ENCODE measurements at places on chromosomes 16 and 17. TPM values are rescaled to one million over a fixed set of nuclear protein-coding genes. Genes with fewer than 3 reads are reported as not detected.

The TMEM204 gene
- polyA plus RNA-seq = 9.4 TPM

GRCh38 chr16:71188956-71189712 is 41.4 kb downstream of the HYDIN start:
- no peak for DNase-seq

GRCh38 chr16:35352431-35352830 is 1893.0 kb downstream of the TP53TG3F start:
- DNase-seq = no peak

DNA sequence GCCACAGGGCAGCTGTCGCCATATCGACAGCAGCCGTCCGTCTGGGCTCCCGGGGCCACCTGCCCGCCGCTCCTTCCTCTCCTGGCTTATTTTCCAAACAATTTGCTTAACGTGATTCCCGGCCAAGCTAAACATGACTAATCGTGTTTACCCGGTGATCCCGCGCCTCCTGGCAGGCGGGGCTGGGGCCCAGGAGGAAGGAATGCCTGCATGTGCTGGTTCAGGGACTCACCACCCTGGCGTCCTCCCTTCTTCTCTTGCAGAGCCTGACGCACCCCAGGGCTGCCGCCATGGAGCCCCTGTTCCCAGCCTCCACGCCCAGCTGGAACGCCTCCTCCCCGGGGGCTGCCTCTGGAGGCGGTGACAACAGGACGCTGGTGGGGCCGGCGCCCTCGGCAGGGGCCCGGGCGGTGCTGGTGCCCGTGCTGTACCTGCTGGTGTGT is 6.1 kb downstream of the SSTR5 start:
- peak; percentile 37 for DNase-seq

DNA sequence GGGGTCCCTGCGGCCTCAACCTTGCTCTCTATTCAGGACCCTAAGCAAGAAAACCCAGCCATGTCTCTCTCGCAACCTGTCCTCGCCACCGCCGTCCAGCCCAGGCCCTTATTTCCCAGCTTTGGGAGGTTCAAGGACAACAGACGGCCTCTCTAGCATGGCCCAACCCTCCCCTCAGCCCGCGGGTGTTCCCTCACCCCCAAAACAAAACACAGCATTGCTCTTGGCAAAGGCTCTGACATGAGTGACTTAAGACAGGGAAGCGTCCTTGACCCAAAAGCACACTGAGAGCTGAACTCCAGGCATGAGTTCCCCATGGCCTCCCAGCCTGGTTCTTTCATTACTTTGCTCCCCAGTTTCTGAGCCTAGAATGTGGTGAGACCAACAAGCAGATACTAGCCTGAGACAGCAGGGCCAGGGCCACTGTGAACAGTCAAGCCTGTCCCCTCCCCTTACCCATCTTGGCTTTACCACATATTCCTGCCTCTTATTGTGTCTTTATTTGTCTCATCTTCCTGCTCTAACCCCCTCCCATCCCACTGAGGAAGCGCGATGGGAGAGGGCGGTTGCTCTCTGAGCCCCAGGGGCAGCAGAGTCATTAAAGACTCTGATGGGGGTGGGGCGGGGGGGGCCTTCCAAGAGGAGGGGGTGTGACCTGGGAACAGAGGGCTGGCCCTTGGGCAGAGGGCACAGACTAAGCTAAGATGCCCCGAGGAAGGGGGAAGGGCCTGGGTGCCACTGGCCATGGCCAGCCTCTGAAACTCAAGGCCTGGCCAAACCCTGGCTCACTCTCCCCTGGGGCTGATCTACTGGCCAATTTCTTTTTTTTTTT is 11.8 kb downstream of the SREBF1 start:
- DNase-seq = peak; percentile 49

DNA sequence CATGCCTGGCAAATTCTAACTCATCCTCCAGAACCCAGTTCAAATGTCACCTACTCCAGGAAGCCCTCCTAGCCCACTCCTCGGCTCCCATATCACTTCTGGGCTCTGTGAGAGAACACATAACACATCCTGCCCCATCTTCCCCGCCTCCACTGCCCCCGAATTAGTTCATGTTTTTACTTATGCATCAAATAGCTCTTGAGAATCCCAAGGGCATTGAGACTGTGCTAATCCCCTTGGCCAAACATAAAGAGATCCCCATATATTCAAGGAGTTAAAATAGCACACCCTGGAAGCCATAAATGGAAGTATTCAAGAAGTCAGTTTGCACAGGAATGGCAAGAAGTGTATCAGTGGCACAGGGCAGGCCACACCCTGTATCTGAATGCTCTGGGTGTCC is 2.0 kb upstream of the CREBBP start:
- DNase-seq = no peak

DNA sequence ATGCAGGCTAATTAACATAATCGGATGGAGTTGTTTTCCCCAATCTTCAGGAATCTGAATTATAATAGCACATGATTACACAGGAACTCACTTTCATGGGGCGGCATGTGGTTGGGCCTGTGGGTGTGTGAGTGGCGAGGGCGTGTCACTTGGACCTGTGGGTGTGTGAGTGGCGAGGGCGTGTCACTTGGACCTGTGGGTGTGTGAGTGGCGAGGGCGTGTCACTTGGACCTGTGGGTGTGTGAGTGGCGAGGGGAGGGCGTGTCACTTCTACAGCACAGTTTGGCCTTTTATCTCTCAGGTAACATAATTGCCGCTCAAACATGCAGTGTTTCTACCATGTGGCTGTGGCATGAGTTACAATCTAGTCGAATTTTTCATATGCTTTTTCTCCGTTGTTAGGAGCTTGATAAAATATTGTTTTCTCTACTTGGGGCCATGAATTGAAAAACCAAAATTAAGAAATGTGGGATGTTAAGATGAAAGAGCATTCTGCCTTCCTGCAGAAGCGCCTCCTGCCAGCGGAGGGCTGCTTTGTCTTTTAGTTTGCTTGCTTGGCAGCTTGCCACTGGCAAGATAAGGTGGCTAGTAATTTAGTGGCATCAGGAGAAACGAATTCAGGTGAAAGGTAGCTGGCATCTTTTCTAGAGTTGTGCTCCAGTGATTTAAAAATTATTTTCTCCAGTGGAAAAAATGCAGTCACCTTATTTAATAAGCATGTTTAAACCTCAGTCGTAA is 36.2 kb downstream of the USP10 start:
- DNase-seq = peak; percentile 79

GRCh38 chr16:2040041-2040786 is 7.4 kb downstream of the NTHL1 start:
- no peak for DNase-seq

The ACD gene
- 28.0 TPM for polyA plus RNA-seq

- DNase-seq = no peak
These were observed 178.3 kb upstream of the CHMP6 start for GRCh38 chr17:80813318-80813717.

GRCh38 chr16:51996516-51996915 is 550.4 kb downstream of the TOX3 start:
- DNase-seq = no peak

- no peak for DNase-seq
These were observed 76.5 kb upstream of the RPL38 start for GRCh38 chr17:74126959-74127358.

GRCh38 chr16:69928856-69929400 is 22.2 kb upstream of the CLEC18A start:
- no peak for DNase-seq

- DNase-seq = no peak
These were observed 17.1 kb downstream of the ZNHIT3 start for GRCh38 chr17:36503456-36504155.

DNA sequence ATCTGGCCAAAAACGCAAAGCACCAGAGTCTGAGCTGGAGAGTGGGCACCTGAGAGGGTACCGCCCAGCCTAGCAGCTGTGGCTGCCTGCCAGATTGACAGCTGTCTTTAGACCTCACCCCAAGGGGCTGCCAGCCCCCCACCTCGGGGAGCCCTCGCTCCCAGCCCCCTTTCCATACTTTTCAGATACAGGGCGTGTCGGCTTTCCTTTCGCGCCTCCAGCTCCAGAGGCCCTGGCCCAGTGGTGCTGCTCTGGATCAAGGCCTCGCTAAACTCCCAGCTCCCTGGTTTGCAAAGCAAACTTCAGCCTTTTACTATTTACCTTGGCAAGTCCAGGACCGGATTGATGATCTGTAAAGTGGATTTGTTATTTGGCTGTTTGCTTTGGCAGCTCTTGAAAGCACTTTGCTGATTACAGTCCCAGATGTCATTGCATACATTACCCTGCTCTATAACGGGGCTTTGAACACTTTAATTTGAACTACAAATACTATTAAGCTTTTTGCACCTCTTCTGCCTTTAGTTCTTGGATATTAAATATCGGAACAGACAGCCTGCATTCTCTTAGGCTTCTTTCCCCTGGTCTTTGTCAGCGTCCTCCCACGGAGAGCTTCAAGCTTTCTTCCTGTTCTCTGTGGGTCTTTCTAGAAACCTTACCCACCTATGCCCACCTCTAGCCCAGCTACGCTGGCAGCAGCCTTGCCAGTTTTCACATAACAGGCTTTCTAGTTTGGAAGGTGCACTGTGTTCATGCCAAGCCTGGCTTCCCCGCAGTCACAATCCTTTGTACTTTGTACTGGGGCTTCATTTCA is 63.6 kb upstream of the TBX2 start:
- no peak for DNase-seq

The PRR35 gene
- polyA plus RNA-seq = not detected

GRCh38 chr17:11948789-11949188 is 48.5 kb downstream of the ZNF18 start:
- DNase-seq = no peak

The STAT3 gene
- polyA plus RNA-seq = 193 TPM

GRCh38 chr16:81565321-81566028 is 120.9 kb downstream of the CMIP start:
- DNase-seq = no peak

- DNase-seq = no peak
These were observed 62.1 kb downstream of the DYNLRB2 start for GRCh38 chr16:80602894-80603293.

GRCh38 chr16:78696797-78697196 is 597.3 kb downstream of the WWOX start:
- DNase-seq = no peak

- DNase-seq = no peak
These were observed 5.7 kb downstream of the LASP1 start for GRCh38 chr17:38875477-38876075.

The PERCC1 gene
- polyA plus RNA-seq = 1.3 TPM

The KRT25 gene
- 0.75 TPM for polyA plus RNA-seq

DNA sequence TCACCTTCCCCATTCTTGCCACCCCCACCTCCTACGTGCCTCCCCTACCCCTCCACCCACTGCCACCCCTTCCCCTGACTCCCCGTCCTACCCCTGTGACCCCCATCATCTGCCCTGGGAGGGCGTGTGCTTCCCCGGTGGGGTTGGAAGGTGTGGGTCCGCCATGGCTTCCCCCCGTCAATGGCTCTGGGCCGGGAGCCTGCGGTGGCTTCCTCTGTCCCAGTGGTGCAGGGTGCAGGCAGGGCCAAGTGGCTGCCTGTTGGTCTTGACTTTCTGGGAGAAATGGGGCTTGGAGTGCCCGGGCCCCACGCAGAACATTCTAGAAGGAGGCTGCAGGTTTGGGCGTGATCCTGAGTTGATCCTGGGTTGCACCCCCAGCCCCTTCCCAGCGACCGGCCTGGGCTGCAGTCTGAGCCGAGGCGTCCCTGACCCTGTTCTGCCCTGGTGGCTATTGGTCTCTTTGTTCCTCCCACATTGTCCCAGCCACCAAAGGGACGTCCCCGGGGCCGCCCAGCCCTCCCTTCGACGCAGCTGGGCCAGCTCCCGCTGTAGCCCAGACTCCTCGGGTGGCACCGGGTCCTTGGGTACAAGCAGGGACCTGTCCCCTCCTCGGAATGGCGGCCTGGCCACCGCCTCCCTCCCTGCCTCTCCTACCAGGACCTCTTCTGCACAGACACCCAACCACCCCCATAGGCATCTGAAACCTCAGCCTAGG is 25.7 kb downstream of the GSE1 start:
- DNase-seq = no peak

DNA sequence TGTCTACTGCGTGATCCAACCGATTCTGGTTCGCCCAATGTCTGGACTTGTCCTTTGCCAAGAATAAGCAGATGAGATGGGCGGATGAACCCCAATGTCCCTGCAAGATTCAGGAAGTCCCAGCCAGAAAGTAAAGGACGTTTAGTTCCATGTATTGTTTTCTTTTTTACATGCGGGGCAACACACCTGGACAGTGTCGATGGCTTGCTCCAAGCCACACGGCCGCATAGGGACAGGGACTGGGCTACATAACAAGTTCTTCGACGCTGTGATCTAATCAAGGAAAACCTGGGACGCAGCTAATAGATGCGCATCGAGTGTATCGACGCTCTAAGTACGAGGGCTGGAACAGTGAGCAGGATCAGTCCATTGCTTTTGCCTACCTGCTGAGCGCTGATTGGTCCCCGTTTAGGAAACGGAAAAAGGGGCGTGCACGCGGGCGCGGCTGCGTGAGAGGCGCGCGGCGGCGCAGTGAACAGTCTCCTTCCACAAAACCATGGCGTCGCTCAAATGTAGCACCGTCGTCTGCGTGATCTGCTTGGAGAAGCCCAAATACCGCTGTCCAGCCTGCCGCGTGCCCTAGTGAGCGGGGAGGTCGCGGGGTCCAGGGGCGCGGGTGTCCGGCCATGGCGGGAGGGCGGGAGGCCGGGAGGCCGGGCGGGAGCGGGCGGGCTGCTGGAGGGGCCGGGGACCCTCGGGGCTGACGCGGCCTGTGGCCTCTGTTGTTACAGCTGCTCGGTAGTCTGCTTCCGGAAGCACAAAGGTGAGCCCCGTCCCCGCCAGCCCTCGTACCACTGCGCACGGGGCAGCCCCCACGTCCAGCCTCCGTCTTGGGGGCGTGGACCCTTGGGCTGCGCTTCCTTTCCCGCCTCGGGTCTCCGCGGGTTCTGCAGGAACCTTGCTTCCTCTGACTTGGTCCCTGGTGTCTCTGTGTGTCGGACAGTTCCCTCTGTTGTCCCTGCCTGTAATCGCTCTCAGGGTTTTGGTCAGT is at the start of gene ZNHIT3:
Gene ZNHIT3, plus strand, starts transcription at position 478 of the 991 bp plus-strand sequence. Its CDS starts 19 bp downstream, at position 497.
- peak; percentile 92 for DNase-seq

DNA sequence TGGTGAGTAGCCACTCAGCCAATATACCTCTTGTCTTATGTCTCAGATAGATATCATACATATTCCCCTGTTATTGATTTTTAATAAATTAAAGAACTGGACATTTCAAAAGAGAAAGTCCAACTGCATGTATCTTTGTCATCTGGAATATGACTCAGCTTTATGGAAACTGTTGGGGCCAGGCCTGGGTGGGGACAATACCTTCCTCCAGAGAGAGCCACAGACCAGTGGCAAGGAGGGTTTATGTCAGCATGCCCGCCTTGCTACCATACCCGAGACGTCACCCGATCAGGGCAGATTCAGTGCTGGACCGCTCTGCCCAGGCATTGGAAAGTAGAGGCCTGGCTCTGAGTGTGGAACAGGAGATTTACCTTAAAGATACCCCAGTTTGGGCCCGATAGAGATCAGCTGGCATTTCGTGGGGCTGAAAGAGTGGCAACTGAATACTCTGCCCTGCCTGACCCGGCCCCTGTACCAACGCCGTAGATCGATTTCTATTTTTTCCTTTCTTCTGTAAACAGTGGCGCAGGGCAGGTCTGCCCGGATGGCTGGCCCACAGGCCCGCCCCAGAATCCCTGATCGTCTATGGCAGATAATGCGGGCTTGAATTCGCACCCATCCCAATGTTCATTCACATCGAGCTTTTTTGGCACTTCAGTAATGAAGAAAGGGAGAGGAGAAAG is 158.6 kb downstream of the SALL1 start:
- no peak for DNase-seq

- no peak for DNase-seq
These were observed 4.4 kb downstream of the KIF19 start for GRCh38 chr17:74330446-74330845.

The KRT36 gene
- polyA plus RNA-seq = 0.03 TPM

GRCh38 chr17:78731904-78732303 is 50.2 kb downstream of the CYTH1 start:
- DNase-seq = no peak

- DNase-seq = no peak
These were observed 79.1 kb upstream of the SEC14L1 start for GRCh38 chr17:77061669-77062068.

GRCh38 chr17:67639979-67640378 is 77.8 kb upstream of the NOL11 start:
- no peak for DNase-seq

The RPTOR gene
- polyA plus RNA-seq = 16.8 TPM
